Urothelium cell line (cell line): ENCODE measurements at places on chromosomes 13 and 19.

GRCh38 chr19:45294291-45295029 is 28.2 kb downstream of the CKM start:
- no peak for DNase-seq

DNA sequence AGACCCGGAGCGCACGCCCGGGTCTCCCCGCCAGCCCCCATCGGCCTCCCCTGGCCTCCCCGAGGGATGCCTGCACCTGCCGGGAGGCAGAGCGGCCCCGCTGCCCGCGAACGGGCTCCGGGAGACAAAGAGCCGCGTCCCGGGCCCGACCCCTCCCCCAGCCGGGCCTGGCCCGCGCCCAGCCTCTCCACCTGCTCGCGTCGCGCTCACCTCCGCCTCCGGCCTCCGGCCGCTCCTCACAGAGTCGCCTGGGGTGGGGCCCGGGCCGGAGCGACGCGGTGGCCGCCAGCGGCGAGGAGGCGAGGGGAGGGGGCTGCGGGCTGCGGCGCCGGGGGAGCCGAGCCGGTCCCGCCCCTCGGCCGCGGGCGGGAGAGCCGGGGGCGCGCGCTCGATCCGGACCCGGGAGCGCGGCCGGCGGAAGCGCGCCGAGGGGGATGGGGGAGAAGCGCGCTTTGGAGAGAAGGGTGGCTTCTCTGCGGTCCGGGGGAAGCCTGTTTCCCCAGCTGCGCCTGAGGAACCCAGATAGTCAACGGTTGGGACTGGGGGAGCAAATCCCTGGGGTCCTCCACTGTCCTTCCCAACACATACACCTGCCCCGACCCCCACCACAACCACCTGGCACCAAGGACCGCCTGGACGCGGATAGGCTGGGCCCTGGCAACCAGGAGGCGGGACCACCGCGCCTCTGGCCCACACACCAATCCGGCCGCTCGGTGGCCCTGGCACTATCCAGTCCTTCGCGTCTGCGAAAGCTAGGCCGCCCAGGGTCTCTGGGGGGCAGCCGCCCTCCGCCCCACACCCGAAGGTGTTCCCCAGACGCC is at the start of gene PRR36:
TSS of gene PRR36 (minus strand) at position 315 of the 821 bp plus-strand sequence. CDS start 701 bp downstream, outside the sequence.
- DNase-seq = peak; percentile 42

GRCh38 chr19:30086220-30086619 is 144.2 kb downstream of the URI1 start:
- no peak for DNase-seq

GRCh38 chr13:26095338-26095737 is 43.5 kb upstream of the SHISA2 start:
- no peak for DNase-seq

GRCh38 chr13:111552891-111553655 is 232.6 kb downstream of the TEX29 start:
- DNase-seq = no peak

DNA sequence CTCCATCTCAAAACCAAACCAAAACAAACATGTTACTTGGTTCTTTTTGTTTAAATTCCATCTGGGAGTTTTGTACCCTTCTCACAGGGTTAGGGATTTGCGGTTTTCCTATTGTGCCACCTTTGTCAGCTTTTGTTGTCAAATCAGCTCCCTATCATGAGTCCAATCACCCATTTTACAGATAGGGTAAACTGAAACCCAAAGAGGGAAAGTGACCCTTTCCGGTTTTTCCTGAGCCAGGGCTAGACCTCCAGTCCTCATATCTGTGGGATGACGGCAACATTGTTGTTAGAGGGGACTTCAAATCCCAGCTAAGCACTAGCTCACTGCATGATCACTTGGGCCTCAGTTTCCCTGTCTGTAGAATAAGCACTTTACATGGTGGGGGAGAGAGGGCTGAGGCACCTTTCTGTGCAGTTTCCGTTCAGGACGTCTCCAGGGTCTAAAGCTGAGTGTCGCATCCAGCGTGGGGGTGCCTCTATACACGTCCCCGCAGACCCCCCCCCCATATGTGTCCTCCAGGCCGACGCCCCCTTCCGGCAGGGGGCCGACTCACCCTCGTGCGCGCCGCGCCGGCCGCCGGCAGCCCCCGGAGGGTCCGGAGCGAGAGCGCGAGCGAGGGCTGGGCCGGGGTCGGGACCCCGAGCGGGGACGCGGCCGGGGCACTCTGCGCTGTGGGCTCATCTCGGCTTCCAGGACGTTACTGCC is 3.9 kb downstream of the CCDC194 start:
- no peak for DNase-seq

DNA sequence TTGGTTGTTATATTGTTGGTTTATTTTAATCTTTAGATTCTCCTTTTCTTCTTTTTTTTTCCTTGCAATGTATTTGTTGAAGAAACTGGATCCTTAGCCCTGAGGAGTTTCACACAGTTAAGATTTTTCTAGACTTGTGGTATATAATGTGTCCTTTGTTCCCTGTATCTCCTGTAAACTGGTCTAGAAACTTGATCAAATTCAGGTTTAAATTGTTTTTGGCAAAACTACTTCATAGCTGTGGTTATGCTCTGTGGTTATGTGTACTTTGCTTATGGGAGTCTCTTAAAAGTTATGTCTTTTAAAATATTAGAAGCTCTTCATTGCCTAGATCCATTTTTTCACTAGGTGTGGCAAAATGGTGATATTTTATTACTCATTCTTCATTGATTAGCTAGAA is 3.7 kb upstream of the MTRF1 start:
- peak; percentile 4 for DNase-seq

- peak; percentile 30 for DNase-seq
These were observed 20.8 kb upstream of the SGCG start for GRCh38 chr13:23159760-23160637.

GRCh38 chr13:113552079-113552478 is 32.5 kb upstream of the TFDP1 start:
- no peak for DNase-seq

DNA sequence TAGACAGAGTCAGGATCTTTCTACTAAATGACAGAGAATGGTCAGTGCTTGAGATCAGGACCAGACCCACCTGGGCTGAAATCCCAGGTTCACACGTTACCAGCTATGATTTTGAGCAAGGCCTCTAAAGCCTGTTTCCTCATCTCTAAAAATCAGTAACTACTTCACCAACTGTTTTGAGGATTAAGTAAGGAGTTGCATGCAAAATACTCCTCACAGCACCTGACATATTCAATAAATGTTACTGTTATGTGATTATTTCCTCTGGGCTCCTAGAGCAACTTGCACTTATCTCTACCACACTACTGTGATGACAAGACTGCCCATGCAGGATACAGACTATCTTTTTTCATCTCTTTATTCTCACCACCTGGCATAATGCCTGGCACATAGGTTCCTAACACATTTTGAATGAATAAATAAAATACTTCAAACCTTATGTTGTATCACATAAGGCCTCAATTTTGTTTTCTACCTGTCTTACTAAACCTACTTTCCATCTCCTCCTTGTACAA is 1.8 kb downstream of the KATNAL1 start:
- no peak for DNase-seq

GRCh38 chr19:13823256-13823655 is 28.0 kb downstream of the ZSWIM4 start:
- no peak for DNase-seq
